ENCODE measurements at places on chromosomes 7 and 10.
A peak's percentile ranks its signal among the peaks of the same experiment; 100 is the strongest.

DNA sequence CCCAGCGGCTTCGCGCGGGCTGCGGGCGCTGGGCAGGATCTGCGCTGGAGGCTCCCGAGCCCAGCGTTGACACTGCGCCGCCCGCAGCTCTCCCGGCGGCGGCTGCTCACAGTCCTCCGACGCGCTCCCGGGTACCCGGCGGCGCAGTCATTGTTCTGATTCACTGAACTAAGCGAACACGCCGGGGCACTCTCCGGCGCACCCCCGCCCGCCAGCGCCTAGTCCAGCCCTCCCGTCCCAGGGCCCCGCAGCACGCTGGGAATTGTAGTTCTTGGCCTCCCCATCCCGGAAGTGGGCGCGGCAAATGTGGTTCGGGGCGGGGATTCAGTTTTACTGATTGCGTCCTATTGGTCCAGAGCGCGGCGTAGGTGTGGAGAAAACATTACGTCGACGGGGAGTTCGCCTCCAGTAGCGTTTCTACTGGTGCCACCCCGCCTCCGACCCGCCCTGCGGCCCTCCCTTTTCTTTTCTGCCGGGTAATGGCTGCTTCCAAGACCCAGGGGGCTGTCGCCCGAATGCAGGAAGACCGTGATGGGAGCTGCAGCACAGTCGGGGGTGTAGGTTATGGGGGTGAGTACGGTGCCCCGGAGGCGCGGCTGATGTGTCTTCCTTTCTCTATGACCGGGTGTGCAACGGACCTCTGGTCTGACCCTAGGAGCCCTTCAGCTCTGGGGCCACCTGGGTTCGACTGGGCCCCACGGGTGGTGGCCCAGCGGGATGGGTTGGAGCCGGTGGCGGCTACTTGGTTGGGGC, at the start of the genes DOCK4 and ZNF277:
TSS of gene DOCK4 (minus strand) at position 162 of the 753 bp plus-strand sequence. CDS start 261 bp downstream, outside the sequence.
TSS of gene ZNF277 (plus strand) at position 458 of the 753 bp plus-strand sequence. CDS start at position 480, 22 bp downstream.
- DNase-seq = peak; percentile 99

DNA sequence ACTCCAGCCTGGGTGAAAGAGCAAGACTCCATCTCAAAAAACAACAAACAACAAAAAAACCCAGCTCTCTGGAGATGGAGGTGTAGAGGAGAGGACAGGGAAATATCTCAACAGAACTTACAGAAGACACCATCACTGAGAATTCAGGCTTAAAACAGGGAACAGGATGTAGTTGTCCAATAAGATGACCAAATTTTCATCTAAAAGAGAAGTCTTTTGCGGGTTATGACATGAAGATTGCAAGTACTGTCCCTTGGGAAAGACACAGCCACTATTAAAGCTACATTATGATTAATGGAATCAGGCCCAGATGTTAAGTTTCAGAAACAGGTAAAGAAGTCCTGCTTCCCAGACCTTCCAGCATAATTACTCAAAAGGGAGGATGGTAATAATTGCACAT, 235.2 kb upstream of the NRP1 start:
- no peak for DNase-seq

DNA sequence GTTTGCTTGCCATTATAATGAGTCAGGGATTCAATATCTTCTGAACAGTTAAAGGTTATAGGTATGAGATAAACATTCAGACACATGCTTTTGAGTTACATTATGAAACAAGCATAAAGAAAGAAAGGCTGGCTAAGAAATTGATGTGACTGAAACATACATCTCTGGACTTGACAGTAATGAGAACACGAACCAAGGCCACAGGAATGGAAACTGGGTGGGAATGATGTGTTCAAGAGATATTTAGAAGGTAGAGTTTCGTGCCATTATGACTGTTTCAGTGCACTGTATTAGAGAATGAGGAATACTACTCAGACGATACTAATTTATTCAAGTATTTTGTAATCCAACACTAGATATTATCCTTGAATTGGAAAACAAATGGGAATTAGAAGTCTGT, 332.1 kb upstream of the MAGI2 start:
- DNase-seq = no peak

DNA sequence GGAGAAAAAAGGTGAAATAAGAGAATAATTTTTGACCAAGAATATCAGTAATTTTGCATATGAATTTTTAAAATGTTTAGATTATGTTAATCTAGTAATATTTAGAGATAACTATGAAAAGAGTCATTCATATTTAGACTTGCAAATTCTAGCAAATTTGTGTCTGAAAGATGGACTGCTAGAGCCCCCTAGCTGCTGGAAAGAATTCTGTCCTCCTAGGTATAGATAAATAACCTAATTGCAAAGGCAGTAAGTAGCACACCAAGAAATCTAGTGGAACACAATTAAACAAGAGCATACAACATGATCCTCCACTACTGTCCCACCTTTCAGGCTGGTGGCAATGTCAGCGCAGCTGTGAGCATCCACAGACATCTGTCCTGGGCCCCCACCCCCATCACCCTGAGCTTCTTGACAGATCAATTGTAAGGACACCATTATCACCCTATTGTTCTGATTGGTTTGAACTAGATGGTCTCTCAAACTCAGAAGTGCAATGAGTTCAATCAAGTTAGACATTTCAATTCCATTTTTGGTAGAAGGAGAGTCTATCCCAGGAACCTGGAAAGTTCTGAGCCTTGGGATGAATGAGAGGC, 15.0 kb upstream of the GFRA1 start:
- peak; percentile 26 for DNase-seq

DNA sequence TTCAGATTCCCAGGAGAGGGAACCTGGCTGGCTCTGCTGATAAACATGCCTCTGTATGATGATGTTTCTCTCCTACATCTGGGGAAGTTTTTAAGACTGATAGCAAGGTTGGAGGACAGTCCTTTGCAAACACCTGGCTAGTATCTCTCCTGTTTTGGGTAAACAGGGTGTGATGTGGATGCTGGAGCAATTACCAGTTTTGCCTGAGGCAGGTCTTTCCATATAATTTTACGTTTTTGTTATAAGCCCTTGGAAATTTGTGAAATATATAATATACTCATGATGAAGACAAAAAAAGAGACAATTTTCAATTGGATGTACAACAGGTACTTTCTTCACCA, 138.6 kb downstream of the ADAM22 start:
- DNase-seq = no peak

- no peak for DNase-seq
Measured at GRCh38 chr7:5390918-5391317, 32.7 kb downstream of the TNRC18 start.

DNA sequence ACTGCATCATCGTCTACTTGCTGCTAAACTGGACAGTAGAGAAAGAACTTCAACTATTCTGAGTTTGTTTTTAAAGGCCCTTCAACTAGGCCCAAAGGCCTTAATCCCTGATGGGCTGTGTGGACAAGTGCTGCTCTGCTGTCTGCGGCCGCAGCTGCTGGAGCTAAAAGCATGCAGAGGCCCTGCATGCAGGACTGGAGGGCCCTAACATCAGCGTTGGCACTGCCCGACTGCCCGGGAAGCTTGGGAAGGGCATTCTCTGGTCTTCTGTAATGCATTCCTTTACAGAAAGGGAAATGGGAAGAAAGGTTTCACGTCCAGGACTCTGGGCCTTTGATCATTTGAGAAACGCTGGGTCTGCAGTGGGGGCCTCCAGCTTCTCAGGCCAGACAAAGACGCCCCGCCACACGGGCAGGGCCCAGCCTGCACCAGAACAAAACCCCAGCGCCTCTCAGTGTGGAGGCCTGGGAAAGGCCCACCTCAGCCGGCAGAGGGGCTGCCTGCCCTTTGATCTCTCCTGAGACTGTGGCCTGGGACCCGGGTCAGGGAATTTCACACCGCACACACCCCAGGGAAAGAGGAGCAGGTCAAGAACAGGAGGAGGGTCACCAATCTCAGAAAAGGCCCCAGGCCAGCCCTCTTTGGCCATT, 229.3 kb downstream of the DNAJB6 start:
- no peak for DNase-seq

DNA sequence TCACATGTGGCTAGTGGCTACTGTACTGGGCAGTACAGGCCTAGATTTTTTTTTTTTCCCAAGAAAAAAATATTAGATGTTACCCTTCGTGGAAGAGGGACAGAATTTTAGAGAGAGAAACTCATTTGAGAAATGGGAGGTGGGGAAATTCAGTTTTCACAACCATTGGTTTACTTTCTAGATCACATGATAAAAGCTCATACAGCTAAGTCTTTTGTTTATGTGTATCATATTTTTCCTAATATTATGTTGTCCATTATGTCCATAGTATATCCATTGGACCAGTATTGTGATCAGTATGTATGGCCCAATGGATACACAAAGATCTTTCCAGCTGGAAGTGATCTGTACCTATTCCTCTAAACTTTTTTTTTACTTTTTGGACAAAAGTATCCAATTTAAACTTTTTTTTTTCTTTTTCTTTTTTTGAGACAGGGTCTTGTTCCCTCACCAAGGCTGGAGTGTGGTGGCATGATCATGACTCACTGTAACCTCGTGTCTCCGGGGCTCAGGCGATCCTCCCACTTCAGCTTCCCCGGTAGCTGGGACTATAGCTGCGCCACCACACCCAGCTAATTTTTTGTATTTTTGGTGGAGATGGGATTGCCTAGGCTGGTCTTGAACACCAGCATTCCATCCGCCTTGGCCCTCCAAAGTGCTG, 4.1 kb downstream of the CALU start:
- DNase-seq = no peak

DNA sequence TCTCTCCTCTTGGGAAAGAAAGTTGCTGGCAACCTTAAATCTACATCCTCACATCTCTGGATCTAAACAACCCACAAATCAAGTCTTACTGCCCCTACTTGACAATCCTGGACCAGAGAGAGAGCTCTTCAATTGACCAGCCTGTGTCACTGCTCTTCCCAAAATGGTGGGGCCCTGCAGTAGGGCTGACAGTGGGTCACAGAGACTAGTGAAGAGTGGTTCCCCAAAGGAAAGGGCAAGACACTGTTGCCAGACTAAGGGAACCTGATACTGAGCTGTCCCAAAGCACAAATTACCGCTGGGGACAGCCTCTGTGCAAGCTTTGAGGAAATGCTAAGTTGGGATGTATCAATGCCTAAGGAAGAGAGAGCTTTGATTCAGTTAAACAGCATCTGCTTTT, 4.5 kb upstream of the GPRIN2 start:
- DNase-seq = no peak

DNA sequence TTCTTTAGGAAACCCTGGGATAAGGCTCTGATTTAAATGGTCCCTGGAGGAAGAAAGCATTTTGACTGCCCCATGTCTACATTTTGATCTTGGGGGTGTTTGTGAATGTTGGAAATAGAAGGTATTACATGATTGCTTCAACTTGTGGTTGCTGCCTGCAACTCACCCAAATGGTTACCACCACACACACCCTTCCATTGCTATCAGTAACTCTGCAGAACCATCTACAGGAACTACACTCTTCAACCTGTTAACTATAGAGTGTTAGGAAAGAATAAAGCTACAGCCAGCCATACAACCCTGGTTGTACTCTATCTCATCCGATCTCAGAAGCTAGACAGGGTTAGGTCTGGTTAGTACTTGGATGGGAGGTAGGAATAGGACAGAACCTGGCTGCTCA, 71.2 kb downstream of the APBB1IP start:
- DNase-seq = no peak

GRCh38 chr10:45379891-45380540, 6.0 kb downstream of the ALOX5 start:
- DNase-seq = no peak

DNA sequence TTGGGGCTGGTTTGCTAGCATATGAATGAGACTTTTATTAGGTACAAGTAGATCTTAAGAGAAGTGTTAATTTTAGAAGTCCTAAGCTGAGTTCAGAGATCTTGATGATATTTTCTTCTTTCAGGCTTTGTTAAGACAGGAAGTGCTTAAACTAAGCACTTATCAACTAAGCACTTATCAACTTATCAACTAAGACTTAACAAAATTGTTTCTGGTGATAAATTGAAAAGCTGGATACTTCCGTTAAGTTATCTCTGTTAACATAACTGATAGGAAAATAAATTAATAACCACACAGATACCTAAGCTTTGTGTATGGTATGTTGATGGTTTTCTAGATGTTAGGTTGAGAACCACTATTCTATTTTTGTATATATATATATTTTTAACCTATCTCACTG, 113.7 kb downstream of the PHTF2 start:
- DNase-seq = no peak

- DNase-seq = no peak
Measured at GRCh38 chr7:150580638-150581394, 13.6 kb downstream of the GIMAP4 start.

GRCh38 chr7:130290745-130291144, 2.2 kb upstream of the CPA4 start:
- no peak for DNase-seq

GRCh38 chr7:151484971-151485707, 34.6 kb downstream of the RHEB start:
- peak; percentile 31 for DNase-seq

- peak; percentile 85 for DNase-seq
Measured at GRCh38 chr7:80785961-80786536, 132.8 kb downstream of the SEMA3C start.

DNA sequence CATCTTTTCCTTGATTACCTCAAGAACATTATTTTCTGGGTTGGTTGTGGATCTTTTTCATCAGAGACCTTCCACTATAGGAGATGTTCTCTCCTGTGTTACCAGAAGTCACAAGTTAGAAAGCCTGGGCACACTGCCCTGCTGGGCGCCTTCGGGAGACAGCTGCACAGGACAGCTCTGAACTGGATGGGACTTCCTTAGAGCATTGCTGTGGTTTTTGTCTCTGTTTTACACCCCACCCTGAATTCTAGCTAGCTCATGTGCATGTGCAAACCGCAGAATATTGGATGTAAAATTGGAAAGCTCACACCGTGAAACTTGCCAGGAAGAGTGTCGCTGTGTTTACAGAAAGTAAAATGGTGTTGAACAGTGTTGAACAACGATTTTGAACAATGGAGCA, 54.4 kb upstream of the SEC61G start:
- DNase-seq = no peak

- no peak for DNase-seq
Measured at GRCh38 chr7:5278766-5279165, 4.0 kb upstream of the SLC29A4 start.

DNA sequence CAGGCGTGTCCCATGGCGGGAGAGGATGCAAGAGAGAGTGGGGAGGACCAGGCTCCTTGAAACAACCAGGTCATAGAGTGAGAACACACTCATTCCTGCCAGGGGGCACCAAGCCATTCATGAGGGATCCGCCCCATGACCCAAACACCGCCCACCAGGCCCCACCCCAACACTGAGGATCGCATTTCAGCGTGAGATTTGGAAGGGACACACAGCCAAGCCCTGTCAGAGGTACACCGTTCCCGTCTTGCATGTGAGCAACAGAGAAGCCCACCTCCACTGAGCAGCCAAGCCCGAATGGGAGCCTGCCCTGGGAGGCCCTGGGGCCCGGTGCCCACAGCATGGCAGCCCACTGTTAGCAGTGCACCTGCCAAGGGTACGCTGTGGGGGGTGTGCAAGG, 7.9 kb upstream of the ARPC1B start:
- DNase-seq = no peak

DNA sequence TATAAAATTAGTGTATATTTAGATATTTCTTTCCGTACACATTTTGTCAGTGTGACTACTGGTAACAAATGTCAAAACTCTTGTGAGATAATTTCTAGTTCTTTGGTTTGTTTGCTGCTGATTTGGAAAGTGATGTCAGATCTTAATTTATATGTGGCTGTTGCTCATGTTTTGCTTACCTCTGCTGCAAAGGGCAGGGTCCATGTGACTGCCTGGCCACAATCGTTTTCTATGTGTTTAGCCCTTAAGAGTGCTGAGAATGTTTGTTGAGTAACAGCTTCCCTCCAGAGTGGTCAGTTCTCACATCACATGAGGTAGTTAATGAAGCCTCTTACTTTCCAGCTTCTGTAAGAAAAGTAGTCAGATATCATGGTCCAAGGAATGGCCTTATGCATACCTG, 4.2 kb downstream of the NRBF2 start:
- DNase-seq = no peak

GRCh38 chr10:71989661-71990454, 25.7 kb downstream of the CHST3 start:
- no peak for DNase-seq

Data from fibroblast of skin of left quadriceps (primary cell).